Stimulated activated CD8-positive, alpha-beta memory T cell treated with anti-CD3 and anti-CD28 coated beads, Interleukin-7, amount 100 ng/mL, for 24 hours (primary cell): ENCODE measurements at places on chromosomes 3 and 15.
A peak's percentile ranks its signal among the peaks of the same experiment; 100 is the strongest.

GRCh38 chr3:107128946-107129345, 248.3 kb upstream of the CCDC54 start:
- no peak for DNase-seq

DNA sequence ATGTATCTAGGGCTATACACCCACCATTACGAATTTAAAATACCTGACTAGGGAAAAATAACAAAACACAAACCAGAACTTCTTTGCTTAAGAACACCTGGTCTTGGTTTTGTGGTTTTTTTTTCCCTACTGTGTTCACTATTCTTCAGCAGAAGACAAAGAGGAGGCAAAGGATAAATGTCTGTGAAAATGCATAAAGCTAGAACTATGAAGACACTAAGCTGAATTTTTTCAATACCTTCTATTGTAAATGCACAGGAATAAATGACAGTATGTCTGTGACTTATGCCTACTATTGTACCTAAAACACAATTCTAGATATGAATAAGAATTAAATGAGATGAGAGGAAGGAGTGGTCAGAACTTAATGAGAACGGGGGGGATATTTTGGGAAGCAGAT, 86.9 kb downstream of the TBL1XR1 start:
- DNase-seq, result no peak

GRCh38 chr3:84108442-84108971, 850.3 kb upstream of the CADM2 start:
- no peak for DNase-seq

GRCh38 chr15:81419332-81419943, 45.4 kb upstream of the TMC3 start:
- DNase-seq, result no peak

DNA sequence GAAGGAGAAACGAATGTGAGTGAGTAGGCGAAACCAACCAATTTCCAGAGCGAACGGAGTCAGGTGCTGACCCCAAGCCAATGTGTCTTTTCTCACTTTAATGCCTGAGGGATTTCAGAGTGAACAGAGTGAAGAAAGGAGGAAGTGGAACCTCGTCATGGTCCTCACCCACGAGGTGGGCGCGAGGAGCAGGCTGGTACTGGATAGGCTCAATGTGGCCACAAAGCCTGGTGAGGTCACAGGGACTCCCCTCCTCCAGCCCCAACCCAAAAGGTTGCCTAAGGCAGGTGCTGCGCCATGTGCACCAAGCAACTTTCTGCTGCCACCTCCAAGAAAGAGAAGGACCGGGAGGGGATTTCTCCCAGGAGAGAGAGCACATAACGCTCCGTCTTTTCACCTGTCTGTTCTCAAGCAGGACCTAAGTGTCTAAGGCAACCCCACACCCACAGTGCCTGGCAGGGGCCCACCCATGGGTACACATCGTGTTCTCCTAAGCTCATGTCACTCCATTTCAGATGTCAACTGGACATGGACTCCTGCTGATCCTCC, 3.8 kb downstream of the NRROS start:
- DNase-seq, result no peak

DNA sequence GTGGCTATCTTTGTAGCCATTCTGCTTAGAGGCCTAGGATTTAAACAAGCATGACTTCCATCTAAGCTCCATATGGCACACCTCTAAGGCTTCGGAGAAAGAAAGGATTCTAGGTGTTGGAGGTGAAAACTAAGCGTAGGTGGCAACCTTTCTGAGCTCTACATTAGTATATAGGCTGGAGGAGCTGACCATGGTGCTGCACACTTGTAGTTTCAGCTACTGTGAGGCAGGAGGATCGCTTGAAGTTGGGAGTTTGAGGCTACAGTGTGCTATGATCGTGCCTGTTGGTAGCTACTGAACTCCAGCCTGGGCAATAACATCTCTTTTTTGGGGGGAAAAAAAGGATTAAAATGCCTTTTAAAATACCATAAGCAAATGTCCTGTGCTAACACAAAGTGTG, 7.4 kb downstream of the EAF1 start:
- DNase-seq, result no peak

GRCh38 chr15:78859971-78860719, 12.5 kb upstream of the MORF4L1 start:
- DNase-seq, result peak; percentile 51

GRCh38 chr3:193905541-193906396, 230.2 kb upstream of the HES1 start:
- no peak for DNase-seq

- no peak for DNase-seq
Observed at GRCh38 chr15:66063147-66063546, 190.4 kb downstream of the MEGF11 start.

GRCh38 chr3:99864289-99864688, 46.6 kb downstream of the CMSS1 start:
- no peak for DNase-seq

DNA sequence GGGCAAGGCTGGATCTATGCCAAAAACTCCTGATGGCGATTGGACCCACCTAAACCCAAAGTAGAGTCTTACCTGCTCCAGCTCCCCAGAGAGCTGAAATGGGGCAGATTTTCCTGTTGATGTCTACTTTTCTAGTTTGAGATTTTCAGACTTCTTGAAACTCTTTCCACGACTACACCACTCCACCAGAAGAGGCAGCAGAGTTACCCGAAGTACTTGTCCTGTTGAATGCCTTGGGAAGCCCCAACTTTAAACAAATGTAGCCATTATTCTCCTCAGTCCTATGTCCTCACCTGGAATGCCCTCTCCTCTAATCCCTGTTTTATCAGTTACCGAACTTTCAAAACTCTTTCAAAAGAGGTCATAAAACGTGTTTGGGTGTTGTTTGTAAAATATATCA, 843.8 kb downstream of the VGLL3 start:
- no peak for DNase-seq

- no peak for DNase-seq
Observed at GRCh38 chr3:176839901-176840300, 357.4 kb downstream of the TBL1XR1 start.

DNA sequence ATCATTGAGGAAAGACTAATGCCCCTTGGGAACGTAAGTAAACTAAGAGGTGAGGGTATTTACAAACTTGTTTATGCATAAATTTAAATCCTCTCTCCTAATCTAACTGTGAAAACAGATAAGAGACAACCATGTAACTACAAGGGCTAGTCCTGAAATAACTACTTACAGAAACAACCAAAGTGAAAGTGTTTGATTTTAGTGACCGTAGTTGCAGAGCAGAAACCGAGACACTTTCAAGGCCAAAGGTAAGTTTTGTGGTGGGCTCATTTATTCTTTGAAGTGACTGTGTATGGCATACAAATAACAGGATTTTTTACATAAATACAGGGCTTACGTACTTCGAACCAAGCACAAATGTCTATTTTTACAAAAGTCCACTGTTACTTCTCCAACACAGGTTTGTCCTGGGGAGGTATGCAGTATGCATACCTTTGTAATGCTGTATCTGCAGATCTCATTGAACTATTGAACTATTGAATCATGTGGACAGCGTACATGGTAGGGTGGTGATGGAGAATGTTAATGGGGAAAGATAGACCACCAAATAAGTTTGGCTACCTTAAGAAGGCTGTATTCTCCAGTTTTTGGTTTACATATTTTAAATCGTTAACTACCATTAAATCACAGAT, 99.6 kb upstream of the RBMS3 start:
- no peak for DNase-seq

GRCh38 chr3:189567766-189568420, 63.3 kb upstream of the TP63 start:
- no peak for DNase-seq

GRCh38 chr3:99884484-99884883, 66.8 kb downstream of the CMSS1 start:
- no peak for DNase-seq

GRCh38 chr3:101898752-101899169, 49.4 kb downstream of the NFKBIZ start:
- DNase-seq, result no peak

GRCh38 chr15:38706956-38707355, 142.3 kb upstream of the RASGRP1 start:
- DNase-seq, result no peak

DNA sequence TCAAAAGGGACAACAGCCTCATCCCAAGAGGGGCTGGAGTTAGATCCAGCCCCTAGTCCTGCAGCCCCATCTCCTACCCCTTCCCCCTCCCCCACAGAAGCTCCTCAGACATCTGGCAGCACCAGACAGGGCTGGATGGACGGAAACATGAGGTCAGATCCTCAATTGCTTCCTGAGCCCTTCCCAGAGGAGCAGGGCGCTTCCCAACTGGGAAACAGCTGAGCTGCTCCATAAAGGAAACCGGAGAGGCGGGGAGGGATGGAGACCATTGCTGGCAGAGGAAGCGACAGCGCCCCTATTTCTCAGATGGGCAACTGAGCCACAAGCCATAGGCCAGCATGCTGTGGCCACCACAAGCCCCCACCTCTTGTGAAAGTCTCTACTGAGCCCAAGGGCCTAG, 18.3 kb upstream of the CYP11A1 start:
- no peak for DNase-seq

DNA sequence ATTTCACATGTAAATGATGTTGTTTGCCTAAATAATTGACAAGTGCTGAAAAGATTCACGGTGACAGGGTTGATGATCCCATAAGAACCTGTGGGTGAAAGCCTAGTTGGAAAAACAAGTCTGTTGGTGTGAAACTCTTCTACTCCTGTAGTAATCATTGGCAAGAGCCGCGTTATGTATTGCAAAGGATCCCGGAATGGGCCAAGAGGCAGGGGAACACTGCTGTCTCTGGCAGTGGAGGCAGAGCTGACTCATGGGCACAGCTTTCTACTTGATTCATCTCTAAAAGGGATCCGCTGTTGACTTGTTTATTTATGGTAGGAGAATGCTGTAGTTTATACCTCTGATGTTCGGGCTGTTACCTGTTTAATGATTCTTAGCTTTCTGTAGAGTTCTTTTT, 63.1 kb downstream of the MAP6D1 start:
- no peak for DNase-seq

GRCh38 chr15:47304656-47305055, 412.6 kb upstream of the SEMA6D start:
- DNase-seq, result no peak

DNA sequence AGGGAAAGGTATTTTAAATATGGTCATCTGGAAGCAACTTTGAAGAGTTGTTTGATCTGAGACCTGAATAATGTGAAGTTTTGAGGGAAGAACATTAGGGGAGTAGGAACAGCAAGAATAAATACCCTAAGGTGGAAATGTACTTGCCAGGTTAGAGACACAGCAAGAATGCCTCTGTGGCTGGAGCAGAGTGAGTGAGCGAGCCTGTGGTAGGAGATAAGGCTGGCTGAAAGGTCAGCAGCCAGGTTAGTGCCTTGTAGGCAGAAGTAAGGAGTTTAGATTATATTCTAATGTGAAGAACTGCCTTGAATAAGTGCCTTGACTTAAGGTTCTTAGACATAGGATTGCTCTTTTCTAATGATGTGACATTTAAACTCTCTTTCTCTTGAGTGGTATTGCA, 18.3 kb downstream of the LRRC49 start:
- DNase-seq, result no peak
